ENCODE measurements at places on chromosomes 1 and 21.

DNA sequence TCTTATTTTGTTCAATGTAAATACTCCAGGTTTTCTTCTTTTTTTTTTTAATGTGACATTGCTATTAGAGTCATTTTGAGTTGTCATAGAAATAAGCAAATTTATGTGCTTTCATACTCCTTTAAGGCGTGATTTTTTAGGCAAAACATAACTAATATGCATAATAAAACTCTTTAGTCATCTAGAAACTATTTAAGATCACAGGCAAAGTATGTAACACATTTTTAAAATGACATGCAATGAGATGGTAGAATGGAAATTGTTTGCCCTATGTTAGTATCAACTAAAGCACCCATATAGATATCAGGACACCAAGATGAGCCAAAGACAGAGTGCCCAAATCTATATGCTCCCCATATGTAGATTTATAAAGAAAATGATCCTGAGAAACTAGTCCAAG, 41.5 kb upstream of the SGIP1 start:
- no peak for DNase-seq

DNA sequence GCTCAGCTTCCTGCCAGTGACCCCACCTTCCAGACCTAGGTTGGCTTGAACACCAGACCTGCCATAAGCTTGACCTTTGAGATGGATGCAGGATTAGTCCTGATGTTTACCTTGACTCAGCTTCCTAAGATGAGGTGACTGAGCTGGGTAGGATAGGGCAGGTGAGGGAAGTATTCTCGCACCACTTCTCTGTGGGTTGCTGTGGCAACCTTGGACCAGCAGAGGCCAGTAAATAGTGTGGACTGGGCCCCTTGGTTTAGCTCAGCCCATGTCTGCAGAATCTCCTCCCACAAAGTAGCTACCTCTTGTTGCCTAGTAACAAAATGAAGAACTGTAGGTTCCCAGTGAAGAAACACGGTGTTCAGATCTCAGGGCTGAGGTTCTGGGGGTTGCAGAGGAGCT, 8.4 kb downstream of the RPS6KA1 start:
- DNase-seq: no peak

DNA sequence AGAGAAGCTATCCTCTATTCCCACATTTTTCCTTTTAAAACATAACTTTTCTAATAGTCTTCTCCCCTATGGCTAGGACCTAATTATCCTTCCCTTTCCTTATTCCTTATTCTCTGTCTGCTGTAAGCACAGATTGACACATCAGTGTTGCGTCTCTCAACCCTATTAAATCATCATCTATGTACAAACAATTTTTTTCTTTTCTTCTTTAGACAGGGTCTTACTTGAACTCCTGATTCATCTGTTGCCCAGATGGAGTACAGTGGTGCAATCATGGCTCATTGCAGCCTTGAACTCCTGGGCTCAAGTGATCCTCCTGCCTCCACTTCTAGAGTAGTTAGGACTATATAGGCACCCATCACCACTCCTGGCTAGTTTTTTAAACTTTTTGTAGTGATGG, 8.3 kb downstream of the KLHDC9 start:
- DNase-seq: no peak

- no peak for DNase-seq
Observed at GRCh38 chr1:56535939-56536338, 43.4 kb downstream of the PLPP3 start.

- no peak for DNase-seq
Observed at GRCh38 chr1:215606564-215607168, 39.6 kb downstream of the KCTD3 start.

- DNase-seq: no peak
Observed at GRCh38 chr1:107124694-107125093, 16.1 kb upstream of the NTNG1 start.

DNA sequence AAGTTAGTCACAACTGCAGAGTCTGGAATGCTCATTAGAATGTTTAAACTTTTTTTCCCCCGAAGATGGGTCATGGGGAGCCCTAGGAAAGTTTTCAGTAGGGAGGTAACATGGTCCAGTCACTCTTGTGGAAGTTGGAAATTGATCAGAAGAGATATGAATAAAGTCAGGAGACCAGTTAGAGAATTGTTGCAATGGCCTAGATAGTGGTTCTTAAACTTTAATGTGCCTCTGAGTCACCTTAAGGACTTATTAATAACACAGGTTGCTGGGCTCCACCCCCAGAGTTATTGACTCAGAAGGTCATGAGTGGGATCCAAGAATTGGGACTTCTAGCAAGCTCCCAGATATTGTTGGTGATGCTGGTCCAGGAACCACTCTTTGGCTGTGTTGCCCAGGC, 3.2 kb upstream of the TFAP2E start:
- no peak for DNase-seq

GRCh38 chr1:6982860-6983259, 197.6 kb downstream of the CAMTA1 start:
- DNase-seq: no peak

GRCh38 chr1:221801773-221802516, 60.1 kb upstream of the DUSP10 start:
- no peak for DNase-seq

DNA sequence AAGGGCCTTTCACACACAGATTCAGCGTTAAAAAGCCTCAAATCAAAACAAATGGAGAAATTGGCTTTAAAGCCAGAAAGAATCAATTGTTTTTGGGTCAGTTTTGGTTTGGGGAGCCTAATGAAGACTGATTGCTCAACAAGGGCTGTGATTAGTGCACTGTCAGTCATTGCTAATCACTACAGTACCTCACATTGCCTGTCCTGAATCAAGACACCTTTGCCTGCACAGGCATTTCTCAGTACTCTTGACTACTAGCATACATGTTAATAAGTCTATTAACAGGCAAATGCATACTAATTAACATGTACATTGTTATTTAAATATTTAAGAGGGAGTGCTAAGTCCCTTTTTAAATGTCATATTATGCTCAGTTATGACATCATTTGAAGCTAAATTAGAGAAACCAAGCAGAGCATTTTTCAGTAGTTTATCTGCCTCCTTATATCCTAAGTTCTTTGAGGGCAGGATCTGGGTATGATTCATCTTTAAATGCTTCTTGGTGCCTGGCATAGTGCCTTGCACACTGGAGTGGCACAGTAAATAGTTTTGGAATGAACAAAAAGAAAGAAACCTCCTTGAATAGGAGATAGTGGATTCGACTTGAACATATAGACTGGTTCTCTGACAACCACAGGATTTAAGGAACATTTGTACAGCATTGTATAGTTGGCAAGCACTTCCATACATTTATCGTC, 25.8 kb upstream of the CCN1 start:
- DNase-seq: no peak
